NCI-H2081 treated with DMSO at 0.1 percent for 48 hours (cell line): ENCODE measurements at places on chromosomes 5 and 9.
A peak's percentile ranks its signal among the peaks of the same experiment; 100 is the strongest.

DNA sequence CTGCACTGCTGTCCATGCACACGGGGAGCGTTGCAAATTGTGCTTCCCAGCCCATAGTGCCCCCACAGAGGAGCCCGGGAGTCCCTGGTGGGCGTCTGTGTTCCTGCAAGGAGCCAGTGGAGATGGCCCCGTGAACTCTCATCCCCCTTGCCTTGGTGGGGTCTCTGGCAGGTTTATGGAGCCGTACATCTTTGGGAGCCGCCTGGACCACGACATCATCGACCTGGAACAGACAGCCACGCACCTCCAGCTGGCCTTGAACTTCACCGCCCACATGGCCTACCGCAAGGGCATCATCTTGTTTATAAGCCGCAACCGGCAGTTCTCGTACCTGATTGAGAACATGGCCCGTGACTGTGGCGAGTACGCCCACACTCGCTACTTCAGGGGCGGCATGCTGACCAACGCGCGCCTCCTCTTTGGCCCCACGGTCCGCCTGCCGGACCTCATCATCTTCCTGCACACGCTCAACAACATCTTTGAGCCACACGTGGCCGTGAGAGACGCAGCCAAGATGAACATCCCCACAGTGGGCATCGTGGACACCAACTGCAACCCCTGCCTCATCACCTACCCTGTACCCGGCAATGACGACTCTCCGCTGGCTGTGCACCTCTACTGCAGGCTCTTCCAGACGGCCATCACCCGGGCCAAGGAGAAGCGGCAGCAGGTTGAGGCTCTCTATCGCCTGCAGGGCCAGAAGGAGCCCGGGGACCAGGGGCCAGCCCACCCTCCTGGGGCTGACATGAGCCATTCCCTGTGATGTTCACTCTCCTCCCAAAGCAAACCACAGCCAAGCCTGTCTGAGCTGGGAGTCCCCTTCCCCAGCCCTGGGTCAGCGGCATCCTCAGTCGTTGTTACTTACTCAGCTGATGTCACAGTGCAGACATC lies 3.1 kb downstream of the MRPS2 start:
- no peak for DNase-seq

- no peak for DNase-seq
Measured at GRCh38 chr5:61651195-61651594, 319.1 kb downstream of the ZSWIM6 start.

DNA sequence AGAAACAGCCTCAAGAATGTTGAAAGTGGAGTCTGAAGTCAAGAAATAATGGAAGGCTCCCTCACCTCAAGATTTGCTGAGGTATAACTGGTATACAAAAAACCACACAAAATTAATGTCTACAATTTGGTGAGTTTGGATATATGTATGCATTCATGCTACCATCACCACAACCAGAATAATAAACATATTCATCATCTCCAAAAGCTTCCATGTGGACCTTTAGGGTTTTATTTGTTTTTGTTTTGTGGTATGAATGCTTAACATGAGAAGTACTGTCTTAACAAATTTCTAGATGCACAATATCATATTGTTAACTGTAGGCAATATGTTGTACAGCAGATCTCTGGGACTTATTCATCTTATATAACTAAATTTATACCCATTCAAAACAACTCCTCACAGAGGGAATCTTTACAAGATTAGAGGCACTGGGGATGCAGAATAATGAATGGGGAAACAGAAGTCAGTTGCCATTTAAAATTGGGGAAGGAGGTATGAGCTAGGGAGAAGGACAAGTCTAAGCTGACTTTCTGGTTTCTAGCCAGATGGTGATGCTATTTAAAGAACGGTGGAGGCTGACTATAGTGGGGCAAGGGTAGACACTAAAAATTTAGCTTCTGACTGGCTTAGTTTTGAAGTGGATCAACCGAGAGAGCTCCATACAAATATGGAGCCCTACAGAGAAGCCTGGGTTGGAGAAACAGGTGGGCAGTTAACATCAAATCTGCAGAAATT lies 213.9 kb downstream of the BNC2 start:
- DNase-seq: no peak

- DNase-seq: no peak
Measured at GRCh38 chr5:145838276-145838675, 3.1 kb upstream of the PRELID2 start.

DNA sequence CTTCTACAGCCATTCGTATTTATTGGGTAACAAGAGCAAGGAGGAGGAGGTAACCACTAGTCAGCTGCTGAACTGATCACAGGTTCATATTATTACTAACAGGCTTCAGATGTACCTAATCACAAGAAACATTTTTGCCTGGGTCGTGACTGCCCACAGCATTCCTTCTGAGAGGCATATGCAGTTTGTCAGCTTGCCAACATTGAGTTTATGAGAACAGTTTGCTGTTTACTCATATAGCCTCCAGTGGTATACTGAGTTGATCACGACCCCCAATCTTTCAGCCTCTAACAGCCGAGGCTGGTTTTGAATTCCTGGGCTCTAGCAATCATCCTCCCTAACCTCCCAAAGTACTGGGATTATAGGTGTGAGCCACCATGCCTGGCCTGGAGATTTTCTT lies 693.6 kb downstream of the TLE1 start:
- DNase-seq: no peak

GRCh38 chr5:13987843-13988464 lies 43.5 kb upstream of the DNAH5 start:
- DNase-seq: peak; percentile 61

DNA sequence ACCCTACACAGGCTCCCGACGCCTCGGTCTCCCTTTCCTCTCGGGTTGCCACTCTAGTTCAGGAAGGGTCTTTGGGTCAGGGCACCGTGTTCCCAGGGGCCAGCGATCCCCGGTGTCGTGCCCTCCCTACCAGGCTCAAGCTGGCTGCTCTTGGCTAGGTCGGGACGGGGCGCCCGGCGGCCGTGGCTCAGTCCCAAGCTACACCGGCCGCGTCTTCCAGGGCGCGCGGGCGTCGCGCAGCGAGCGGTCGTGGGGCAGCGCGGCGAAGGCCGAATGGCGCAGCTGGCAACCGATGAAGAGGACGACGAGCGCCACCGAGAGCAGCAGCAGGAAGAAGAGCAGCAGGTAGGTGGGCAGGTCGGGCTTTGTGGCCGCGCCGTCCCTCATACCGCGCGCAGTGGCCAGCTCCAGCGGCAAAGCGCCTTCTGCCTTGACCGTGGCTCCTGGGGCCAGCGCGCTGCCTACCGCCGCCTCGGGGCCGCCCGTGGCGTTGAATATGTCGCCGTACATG lies 892 bp downstream of the SMIM32 start:
- no peak for DNase-seq

DNA sequence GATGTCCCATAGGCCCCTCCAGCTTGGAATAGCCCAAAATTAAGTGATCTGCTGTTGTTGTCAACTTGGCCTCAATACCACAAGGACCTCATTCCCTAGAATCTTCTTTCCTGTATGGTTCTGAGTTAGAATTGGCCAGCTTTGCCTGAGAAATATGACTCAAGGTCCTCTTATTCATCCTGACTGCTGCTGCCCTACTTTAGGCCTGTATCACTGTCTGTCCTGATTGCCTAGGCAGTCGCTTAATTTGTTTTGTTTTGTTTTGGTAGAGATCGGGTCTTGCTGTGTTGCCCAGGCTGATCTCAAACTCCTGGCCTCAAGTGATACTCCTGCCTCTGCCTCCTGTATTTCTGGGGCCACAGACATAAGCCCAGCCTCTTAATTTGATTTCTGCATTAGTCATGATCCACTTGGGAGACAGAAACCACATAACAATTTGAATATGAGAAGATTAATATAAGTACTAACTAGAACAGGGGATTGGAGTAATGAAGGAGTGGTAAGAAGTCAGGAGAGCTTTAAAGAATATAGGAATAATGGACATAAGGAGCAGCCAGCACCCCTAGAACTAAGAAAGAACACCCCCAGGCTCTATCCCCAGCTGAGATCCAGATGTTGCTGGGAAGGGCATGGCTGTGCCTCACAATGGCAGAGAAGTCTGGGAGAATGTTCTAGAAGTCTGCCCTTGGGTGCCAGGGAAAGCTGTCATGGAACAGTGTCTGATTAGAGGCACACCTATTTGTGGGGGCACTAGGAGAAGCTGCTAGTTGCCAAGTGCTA lies 4.6 kb downstream of the TEX53 start:
- no peak for DNase-seq

GRCh38 chr9:131038256-131039128 lies 29.5 kb downstream of the LAMC3 start:
- no peak for DNase-seq

GRCh38 chr5:42483472-42484154 lies 60.4 kb downstream of the GHR start:
- DNase-seq: no peak

GRCh38 chr9:135761150-135761844 lies 59.3 kb downstream of the KCNT1 start:
- DNase-seq: no peak

GRCh38 chr5:52707616-52708015 lies 80.1 kb upstream of the ITGA1 start:
- DNase-seq: no peak

GRCh38 chr9:122562134-122562760 lies 9.3 kb downstream of the OR1N2 start:
- DNase-seq: no peak

DNA sequence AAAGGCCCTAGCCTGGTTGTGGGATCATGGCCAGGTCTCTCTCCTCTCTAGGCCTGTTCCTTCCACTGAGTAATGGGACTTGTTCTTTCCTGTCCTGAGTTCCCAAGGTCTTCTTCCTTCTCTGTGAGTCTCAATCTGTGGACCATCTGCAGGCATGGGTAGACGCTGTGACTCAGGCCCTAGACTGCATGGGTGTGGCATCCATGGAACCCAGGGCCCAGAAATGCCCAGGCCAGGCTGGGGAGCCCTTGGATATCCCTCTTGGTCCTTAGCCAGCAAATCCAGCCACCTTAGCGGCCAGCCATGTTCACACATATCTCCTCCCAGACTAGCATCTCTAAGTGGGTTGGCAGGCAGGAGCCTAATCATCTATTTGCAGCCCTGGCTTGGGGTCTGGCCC lies 2.3 kb upstream of the ACSL6 start:
- DNase-seq: no peak

DNA sequence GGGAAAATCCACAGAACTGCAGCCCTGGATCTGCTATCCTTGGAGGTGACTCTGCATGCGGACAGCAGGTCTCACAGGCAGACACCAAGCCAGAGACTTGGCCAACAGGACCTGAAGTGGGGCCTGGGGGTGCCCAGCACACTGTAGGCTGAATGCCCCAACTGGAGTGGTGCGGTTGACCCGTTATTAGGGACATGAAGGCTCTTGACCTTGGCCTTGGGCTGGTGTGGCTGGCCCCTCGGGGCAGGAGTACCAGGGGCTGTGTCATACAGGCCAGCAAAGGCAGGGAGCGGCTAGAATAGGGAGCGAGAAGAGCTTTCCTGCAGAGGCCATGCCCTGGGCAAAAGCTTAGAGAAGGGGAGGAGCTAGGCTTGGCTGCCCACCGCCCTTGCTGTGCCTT lies 153.2 kb upstream of the MVB12B start:
- DNase-seq: no peak

- no peak for DNase-seq
Measured at GRCh38 chr9:127183814-127184582, 61.6 kb upstream of the ANGPTL2 start.

DNA sequence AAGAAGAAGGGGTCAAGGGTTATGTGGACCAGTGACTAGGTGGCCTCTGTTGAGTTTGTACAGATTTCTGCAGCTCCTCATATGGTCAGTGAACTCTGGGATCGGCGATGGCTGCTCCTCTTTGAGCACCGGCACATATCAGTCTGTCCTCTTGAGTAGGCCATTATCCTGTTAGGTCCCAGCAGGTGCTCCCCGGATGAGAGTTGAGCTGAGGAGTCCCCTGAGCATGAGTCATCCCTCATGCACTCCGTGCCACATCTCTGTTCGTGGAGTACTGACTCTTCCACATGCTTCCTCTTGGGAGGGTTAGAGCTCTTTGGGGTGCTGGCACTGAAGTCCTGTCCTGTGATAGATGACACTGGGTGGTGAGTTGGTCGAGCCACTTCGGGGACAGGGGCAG lies 143.7 kb downstream of the PTTG1 start:
- no peak for DNase-seq
